Breast epithelium (tissue), 4 donors: ENCODE measurements at places on chromosomes 4 and X. TPM values are rescaled to one million over a fixed set of nuclear protein-coding genes. Genes with fewer than 3 reads are reported as not detected.

DNA sequence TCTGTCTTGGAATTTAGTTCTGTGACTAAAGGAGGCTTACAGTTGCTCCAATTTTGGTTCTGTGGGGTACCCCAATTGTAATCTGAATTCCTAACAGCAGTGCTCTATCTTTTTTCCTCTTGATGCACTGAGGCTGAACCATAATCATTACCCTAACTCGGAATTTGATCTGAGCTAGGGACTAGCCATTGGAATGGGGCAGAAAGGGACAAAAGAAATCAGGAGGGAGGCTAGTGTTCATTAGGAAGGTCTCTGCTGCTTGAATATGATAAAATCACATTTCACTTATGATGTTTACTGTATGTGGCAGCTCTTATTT is 2.7 kb downstream of the KLF3 start:
- H3K4me3 ChIP-seq = peak overlapping the region; percentile 83
- H3K36me3 ChIP-seq = no peaks in the 10 kb centered on the region
- H3K27ac ChIP-seq = peak overlapping the region; percentile 95

DNA sequence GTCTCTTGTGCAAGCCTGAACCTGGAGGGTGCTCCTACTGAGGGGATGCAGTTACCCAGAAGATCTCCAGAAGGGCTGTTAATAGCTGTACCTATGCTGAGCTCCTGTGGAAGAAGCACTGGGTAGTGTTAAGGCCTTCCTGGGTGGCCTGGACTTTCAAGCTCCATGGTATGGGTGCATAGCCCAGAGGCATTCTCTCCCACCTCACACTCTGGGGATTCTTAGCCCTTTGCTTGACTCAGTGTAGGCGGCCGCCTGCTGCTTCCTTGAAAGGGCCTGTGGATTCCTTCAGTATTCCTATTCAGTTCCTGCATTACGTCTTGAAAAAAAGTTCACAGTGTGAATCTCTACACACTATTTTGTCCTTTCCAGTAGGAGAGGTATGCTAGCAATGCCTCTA is 235.7 kb upstream of the MAGEB16 start:
- no peaks in the 10 kb centered on the region for H3K36me3 ChIP-seq
- no peak overlapping the region for H3K4me3 ChIP-seq
- no peaks in the 10 kb centered on the region for H3K4me1 ChIP-seq
- peaks cover 17% of the 10 kb centered on the region for H3K27me3 ChIP-seq
- no peak overlapping the region for H3K27ac ChIP-seq

Gene PLAC8
- total RNA-seq = 4.5 TPM

- H3K27ac ChIP-seq = no peak overlapping the region
- no peaks in the 10 kb centered on the region for H3K36me3 ChIP-seq
- peaks cover 11% of the 10 kb centered on the region for H3K27me3 ChIP-seq
- no peak for DNase-seq
- H3K4me1 ChIP-seq = no peaks in the 10 kb centered on the region
Observed at GRCh38 chr4:25654031-25654970, 1.4 kb upstream of the SLC34A2 start.

DNA sequence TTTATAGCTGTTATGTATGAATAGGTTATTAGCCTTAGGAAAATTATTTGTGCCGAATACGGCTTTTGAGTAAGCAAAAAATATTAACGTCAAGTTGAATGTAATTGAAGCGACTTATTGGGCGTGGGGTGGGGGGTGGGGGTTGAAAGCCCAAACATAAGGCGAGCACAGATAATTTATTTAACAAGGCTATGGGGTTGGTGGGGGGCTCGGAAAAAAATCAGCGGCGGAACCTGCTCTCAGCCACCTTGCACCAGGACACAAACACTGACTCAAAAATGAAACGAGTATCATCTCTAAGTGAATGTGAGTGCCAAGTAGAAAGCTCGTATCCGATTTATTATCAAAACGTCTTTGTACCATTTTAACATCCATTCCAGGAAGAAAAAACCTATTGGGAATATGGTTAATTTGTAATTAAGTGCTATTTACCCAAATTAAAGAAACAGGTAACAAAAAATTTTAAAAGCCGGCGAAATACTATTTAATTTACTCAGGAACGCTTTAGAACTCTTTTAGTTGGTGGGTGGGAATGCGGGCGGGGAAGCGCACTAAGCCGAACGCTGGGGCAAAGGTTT is 902 bp upstream of the LARP1B start:
- H3K4me1 ChIP-seq = peaks cover 4% of the 10 kb centered on the region
- no peaks in the 10 kb centered on the region for H3K27me3 ChIP-seq
- H3K27ac ChIP-seq = peak overlapping the region; percentile 98
- H3K4me3 ChIP-seq = peak overlapping the region; percentile 77
- no peaks in the 10 kb centered on the region for H3K36me3 ChIP-seq
